Stimulated activated CD4-positive, alpha-beta T cell treated with anti-CD3 and anti-CD28 coated beads, TNF-alpha, amount 100 ng/mL, for 4 hours (primary cell): ENCODE measurements at places on chromosomes 13 and 19.

- no peak for DNase-seq
These were observed 3.9 kb downstream of the OSCAR start for GRCh38 chr19:54096617-54097106.

DNA sequence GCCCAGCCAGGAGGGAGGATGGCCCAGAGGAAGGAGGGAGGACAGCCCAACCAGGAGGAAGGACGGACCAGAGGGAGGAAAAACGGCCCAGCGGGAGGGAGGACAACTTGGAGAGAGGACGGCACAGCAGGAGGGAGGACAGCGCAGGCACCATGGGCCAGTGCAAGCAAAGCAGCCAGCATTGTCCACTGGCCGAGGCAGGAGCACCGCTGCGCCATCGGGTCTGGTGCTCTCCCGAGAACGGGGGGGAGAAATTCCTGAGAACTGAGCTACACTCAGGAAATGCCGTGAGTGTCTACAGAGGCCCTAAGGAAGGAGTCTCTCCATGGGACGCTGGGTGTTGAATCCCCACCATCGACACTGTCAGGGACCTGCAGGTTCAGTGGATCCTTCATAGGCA is 38.5 kb upstream of the SOX1 start:
- DNase-seq, result no peak

GRCh38 chr13:100526318-100527000 is 62.1 kb downstream of the GGACT start:
- DNase-seq, result no peak

DNA sequence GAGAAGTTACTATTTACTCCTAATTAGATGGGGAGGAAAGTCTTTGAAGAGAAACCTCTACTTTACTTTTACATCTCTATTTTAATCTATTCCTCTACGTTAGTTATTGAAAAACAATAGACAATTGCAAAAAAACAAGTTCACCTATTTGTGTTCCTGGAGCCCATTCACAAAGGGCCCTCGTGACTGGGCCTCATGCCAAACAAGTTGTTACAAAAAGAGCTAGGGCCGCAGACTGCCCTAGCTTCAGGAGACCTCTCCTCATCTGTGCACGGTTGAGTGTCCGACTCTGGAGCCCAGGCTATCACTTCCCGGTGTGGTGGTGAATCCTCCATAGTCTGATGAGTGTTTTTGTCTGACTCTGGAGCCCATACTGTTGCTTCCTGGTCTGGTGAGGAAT is 190.9 kb downstream of the ZNF486 start:
- no peak for DNase-seq

DNA sequence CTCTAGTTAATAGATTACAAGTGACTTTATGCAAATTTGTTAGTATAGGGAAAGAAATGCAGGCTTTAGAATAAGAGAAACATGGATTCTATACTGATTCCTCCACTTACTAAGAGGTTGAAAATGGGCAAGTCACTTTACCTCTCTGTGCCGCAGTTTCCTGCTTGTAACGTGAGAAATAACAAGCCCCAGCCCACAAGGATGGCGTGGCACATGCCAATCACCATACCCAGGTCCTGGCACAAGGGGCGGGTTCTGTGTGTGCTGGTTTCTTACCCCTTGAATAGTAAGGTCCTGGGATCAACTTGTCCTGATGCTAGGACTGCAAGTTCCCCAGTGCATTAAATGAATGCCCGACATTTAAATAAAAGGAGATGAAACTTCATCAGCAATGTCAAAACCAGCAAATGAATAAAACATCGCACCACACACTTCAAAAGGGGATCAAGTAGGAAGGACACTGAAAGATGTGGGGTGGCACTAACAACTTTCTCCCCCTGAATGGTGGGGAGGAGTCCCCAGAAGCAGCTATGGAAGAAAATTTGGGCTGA is 7.9 kb upstream of the SIGLEC9 start:
- DNase-seq, result no peak

GRCh38 chr13:40127925-40128324 is 472.5 kb downstream of the COG6 start:
- DNase-seq, result no peak

DNA sequence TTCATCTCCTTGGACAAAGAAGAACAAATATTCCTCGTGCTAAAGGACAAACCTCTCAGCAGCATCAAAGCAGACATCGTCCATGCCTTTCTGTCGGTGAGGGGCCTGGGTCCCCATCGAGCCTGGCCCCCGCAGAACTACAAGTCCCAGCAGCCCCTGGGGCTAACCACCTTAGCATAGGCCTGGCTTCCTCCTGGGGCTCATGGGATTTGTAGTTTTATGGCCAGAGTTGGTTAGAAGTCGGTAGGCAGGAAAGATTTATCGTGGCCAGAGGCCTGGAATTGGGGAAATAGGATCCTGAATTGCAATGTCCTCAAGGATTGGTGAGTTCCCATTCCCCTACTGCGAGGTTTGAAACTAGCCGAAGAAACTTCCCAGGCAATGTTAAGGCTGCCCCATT is 19.6 kb downstream of the TMEM150B start:
- DNase-seq, result peak; percentile 16

DNA sequence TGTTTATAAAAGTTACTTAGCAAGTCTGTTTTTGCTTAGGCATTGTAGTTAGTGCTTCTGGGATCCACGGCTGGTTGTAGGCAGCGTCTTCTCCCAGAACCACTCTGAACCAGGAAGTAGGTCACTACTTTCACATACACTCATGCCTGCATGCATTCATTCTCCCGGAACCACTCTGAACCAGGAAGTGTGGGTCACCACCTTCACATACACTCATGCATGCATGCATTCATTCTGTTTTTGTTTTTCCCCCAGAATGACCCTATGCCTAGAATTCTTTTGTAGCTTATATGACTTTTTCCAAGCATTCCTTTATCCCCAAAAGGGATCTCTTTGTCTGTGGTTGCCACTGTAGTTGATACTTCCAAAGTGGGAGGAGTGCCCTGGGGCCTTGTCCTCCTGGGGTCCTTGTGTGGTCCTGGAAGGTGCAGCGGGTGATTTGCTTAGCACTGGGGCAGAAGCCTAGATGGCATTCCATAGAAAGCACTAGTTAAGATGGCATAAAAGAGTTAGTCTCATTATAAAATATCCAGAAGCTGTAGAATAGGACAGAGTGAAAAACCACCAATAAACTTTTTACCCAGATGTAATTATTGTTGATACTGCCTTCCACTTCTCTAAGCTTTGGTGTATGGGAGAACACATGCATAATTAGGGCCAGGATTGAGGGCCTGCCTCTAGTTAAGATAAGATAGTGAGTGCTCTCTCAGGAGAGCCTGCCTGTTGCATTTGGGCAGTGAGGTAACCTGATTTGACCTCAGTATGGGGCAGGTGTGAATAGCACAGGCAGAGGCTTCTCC is 68.6 kb upstream of the TEX29 start:
- DNase-seq, result no peak

DNA sequence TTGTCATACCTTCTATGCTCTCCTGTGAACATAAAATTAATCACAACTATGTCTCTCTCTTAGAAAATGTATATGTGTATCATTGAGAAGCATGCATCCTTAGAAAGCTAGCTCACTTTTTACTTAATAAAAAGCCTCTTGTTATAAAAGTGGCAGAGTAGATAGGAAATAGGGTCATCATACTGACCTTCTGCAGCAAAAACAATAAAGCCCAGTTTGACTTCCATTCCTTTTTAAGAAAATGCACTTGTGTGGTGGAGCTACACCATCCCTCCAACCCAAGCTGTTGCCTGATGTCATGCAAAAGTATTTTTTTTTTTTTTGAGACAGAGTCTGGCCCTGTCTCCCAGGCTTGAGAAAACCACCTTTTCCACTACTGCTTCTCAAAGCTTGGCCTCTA is 393.3 kb downstream of the LIG4 start:
- no peak for DNase-seq

- DNase-seq, result no peak
These were observed 20.3 kb downstream of the XPO4 start for GRCh38 chr13:20882206-20882605.

GRCh38 chr13:49693191-49693733 is 2.0 kb upstream of the EBPL start:
- no peak for DNase-seq

GRCh38 chr19:53112286-53112685 is 9.1 kb upstream of the ZNF160 start:
- DNase-seq, result no peak

DNA sequence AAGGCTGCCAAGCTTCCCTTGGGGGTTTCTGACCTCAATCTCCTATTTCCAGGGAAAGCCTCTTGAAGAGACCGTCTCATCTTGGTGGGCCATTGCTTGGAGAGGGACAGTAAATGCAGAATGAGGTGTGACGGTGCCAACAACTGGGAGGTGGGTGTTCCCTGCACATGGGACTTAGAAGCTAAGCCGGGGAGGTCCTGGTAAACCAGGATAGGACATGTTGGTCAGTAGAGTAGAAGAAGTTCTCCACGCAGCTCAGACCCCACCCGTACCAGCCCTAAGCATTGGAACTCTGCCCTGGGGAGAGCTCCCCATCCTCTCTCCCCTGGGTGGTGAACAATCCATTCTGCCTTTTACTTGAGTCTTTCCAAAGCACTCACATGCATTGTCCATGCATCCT is 92.0 kb downstream of the SOX1 start:
- no peak for DNase-seq

DNA sequence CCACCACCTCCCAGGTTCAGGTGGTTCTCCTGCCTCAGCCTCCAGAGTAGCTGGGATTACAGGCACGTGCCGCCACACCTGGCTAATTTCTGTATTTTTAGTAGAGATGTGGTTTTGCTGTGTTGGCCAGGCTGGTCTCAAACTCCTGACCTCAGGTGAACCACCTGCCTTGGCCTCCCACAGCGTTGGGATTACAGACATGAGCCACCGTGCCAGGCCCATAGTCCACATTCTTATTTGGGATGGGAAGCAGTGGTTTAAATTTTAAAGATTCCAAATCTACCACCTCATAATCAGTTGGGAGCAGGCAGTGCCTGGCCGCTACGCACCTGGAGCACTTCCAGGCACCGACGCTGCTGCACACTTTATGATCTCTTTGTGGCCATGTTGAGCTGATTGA is 160.6 kb upstream of the SOX1 start:
- no peak for DNase-seq

- DNase-seq, result no peak
These were observed 303.6 kb downstream of the KCNRG start for GRCh38 chr13:50318887-50319286.

- DNase-seq, result no peak
These were observed 74.2 kb downstream of the TRPM4 start for GRCh38 chr19:49231804-49232203.

DNA sequence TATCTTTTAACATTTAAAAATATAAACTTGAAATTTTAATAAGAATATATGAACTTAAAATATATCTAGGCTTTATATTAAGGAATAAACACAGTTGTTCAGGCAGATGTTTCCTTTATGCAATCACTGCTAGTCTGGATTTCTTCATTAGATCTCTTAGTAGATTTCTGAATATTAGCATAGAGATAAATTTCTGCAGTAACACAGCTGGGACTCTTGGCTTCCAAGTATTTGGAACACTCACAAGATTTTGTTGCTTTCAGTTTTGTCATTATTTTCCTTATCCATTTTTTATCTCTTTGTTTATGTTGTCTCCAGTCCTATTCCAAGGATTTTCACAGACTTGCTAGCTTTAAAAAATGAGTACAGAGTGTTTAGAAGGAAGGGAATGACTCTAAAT is 857.1 kb downstream of the GPC5 start:
- no peak for DNase-seq

DNA sequence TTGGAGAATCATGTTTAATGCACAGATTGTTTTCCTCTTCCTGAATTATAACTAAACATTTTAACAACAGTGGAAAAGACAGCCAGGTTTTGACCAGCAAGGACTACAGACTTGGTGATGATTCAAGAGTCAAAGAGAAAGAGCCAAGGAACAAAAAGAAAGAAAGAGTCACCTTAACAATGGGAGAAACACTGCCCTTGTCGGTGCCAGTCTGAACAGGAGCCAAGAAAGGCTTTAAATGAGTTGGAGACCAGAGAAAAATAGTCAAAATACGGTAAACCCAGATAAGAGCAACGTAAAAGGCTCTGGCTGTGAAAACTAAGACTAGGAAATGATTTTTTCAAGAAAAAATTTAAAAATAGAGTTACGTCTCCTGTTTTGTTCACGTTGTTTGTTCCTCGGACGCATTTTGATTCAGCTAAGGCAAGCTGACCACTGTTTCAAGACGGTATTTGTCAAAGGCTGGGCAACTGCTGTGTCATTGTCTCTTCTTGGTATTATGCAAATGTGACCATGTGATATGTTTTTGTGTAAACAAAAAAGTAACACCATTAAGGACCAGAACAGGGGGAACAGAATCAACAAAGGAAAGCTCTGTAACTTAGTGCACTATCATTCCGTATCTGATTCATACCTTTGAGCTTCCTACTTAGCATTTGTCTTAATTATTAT is 634.5 kb downstream of the LIG4 start:
- DNase-seq, result no peak

- no peak for DNase-seq
These were observed 374.9 kb downstream of the SPRY2 start for GRCh38 chr13:79966059-79966458.

- DNase-seq, result no peak
These were observed 77.8 kb downstream of the TUBGCP3 start for GRCh38 chr13:112510002-112510780.

- DNase-seq, result no peak
These were observed 4.9 kb upstream of the RGCC start for GRCh38 chr13:41452462-41452861.

DNA sequence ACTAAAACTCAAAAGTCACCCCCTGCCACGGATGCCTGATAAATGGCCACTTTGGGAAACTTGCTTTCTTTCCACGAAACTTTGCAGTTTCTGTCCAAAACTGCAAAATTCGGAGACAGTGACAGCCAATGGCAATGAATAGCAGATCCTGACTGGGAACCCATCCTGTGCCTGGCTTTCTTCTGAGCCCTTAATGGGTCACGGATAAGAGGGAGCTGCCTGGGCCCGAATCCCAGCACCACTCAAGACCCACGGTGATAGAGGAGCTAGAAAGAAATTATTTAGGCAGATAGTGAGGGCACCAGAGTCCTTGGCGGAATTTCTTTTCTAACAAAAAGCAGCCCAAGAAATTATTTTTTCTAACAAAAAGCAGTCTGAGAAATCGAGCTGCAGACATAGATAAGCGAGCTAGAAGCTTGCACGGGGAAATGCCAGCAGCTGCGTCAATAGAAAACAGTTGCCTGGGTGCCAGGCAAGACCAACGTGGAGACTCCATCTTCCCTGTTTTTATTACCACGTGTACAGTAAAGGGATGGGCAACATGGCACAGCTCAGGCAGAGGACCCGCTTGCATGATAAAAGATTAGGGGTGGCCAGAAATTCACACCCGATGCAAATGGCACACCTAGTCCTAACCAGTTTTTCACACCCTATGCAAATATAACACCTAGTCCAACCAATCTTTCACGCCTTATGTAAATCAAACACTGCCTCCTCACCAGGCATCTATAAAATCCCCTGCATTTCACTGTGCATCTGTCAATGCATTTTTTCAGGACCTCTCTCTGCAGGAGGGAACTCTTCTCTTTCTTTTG is 7.1 kb upstream of the HSH2D start:
- DNase-seq, result no peak
